MCF 10A (cell line): ENCODE measurements at places on chromosomes 5 and 9.

GRCh38 chr5:139872052-139872766 lies 76.6 kb downstream of the PSD2 start:
- no peak for DNase-seq

- no peak for DNase-seq
These were observed 45.6 kb downstream of the SLC6A7 start for GRCh38 chr5:150235500-150235854.

- DNase-seq, result peak; percentile 79
These were observed 524.2 kb upstream of the DAB2 start for GRCh38 chr5:39948867-39949468.

DNA sequence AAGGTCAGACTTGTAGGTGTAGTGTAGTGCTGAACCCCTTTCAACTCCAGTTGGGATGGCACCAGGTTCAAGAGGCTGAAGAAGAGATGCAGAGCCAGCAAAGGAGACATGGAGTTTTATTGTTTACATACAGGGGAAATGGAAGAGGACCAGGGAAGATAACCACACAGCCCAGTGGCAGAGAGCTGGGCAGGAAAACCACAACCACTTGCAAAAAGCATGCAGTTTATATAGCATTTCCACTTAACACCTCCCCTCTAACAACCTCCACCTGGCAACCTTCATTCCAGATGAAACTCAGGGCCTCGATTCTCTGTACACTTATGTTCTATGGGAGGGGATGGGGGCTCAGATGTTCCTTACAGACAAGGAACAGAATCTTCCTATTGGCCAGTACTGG lies 56.9 kb downstream of the SNX24 start:
- DNase-seq, result no peak

GRCh38 chr5:103260951-103261350 lies 2.4 kb downstream of the MACIR start:
- no peak for DNase-seq

- peak; percentile 80 for DNase-seq
These were observed 20.6 kb downstream of the TPPP start for GRCh38 chr5:672329-673160.
